ENCODE measurements at places on chromosomes 16 and 17.
A peak's percentile ranks its signal among the peaks of the same experiment; 100 is the strongest.

GRCh38 chr17:80822021-80822699 lies 169.5 kb upstream of the CHMP6 start:
- DNase-seq: no peak

- peak; percentile 28 for DNase-seq
Measured at GRCh38 chr17:28326114-28326513, 7.1 kb downstream of the TMEM97 start.

- no peak for DNase-seq
Measured at GRCh38 chr16:64469906-64470702, 651.8 kb downstream of the CDH11 start.

DNA sequence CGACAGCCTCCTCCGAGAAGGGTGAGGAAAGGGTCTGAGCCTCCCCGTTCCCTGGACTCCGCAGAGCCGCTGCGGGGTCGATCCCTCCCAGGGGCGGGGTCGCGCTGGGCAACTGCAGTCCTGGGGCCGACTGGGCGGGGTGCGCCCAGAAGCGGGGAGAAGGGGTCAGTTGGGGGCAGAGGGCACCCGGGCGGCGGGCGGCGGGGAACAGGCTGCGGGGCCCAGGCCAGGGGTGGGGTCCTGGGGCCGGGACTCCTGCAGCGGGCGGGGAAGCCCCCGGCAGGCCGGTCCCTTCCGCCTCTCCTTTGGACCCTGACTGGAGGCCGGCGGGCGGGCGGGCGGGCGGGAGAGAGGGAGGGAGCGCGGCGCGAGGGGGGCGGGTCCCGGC lies 352 bp downstream of the GGNBP2 start:
- no peak for DNase-seq

DNA sequence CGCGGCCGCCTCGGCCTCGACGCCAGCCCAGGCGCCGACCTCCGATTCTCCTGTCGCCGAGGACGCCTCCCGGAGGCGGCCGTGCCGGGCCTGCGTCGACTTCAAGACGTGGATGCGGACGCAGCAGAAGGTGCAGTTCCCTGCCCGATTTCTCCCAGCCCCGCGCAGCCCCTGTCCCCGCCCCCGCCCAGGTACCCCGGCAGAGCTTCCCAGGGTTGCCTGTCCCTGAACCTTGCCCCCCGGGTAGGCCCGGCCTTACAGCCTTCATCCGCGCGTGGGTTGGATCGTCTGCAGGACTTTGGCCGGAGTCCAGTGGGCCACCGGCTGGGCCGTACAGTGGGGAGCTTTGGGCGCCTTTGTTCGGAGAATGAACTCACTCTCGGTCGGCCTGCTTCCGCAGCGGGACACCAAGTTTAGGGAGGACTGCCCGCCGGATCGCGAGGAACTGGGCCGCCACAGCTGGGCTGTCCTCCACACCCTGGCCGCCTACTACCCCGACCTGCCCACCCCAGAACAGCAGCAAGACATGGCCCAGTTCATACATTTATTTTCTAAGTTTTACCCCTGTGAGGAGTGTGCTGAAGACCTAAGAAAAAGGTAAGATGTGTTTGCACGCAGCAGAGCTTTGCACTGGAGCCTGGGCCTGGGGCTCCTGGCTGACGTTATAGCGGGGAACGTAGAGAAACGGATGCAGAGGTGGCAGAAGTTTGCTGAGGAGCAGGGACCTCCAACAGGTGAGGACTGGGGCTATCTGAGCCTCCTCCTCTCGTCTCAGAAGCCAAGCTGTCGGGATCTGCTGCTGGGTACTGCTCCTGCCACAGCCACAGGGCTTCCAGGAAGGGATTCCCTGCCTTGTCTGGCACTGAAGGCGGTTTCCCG lies 593 bp downstream of the GFER start:
- DNase-seq: no peak

GRCh38 chr17:32519228-32520103 lies 32.7 kb downstream of the CDK5R1 start:
- DNase-seq: no peak

- no peak for DNase-seq
Measured at GRCh38 chr16:47320546-47321310, 140.1 kb downstream of the ITFG1 start.

GRCh38 chr17:63446753-63447470 lies 806 bp upstream of the CYB561 start:
- no peak for DNase-seq

GRCh38 chr16:8673611-8674412 lies 605 bp upstream of the ABAT start:
- DNase-seq: no peak

GRCh38 chr16:311725-312124 lies 28.8 kb downstream of the PDIA2 start:
- no peak for DNase-seq

DNA sequence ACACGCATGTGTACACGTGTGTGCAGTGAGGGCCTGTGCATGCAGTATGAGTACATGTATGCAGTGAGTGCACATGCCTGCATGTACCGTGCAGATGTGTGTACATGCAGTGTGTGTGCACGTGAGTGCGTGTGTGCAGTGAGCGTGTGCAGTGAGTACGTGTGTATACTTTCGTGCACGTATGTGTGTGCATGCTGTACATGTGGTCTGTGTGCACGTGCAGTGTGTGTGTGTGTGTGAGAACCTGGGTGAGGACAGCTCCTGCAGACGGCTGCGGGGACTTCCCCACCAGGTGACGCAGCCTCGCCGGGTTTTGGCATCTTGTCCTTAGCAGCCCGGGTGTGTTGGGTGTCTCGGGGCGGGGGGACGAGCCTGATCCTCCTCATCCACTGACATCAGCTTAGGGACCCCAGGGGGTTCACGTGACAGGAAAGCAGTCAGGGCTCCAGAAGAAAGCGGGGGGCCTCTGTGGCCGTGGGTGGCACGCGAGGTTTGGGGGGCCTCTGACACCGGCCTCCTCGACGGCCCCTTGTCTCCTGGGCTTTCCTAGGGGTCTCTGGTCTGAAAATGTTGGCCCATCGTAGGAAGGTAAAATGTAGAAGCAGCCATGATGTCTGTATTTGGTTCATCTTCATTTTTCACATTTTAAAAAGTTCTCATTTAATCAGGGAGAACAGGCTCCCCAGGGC lies 119.6 kb upstream of the ZNF750 start:
- DNase-seq: no peak

DNA sequence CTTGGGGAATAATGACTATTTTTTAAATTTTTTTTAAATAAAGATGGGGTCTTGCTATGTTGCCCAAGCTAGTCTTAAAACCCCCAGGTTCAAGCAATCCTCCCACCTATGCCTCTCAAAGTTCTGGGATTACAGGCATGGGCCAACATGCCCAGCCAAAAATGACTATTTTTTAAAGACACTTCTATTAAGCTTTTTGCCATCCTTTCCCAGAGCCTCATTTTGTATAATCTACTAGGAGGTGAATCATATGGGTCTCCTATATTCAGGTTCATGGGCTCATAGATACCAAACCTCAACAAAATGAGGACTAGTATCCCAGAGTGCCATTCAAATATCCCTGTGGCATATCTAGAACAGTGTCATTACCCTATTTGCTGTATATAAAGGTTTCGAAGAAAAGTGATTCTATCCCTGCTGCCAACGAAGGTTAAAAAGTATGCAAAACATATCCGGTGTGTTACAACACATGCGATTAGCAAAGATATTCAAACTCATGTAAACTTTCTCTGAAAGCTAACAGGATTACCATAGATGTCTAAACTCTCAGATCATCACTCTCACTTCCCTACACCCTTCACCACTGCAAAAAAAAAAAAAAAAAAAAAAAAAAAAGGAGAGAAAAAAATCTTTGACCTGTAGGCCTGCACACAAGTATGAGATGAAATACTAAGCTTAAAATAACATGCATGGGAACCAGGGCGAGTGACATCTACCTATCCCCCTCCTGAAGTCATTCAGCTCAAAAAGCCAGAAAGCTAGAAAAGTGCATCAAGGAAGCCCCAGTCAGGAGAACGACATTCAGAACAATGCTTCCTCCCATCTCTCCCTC lies 23.5 kb downstream of the XPO6 start:
- no peak for DNase-seq

GRCh38 chr17:16325964-16326363 lies 27.3 kb downstream of the CENPV start:
- DNase-seq: no peak

DNA sequence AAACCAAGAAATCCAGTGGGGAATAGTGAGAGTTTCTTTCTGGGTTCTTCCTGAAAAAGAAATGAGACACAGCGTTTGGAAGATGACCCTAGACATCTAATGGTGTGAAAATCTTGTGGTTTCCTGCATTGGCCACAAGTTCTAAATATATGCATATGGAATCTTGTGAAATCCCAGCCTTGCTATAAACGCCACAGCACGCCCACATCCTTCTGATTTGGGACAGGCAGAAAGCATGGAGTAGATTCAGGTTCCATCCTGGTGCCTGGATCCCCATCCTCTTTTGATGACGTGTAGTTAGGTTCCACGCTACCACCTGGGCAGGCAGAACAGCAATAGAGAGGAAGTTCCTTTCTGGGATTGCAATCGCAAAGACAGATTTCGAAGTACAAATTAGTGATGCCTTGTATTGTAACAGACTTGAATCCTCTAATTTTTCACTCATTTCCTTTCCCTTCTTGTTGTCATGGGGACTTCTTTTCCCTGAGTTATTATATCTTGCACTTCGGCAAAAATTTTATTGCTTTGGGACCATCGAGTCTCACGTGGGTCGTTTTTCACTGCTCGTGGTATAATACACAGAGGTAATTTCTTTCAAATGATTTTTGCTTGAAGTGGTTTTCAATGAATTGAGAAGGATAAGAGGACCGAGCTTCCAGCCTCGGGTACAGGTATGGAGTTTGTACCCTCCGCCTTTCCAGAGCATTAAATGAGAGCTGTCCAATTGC lies 37.6 kb downstream of the HS3ST4 start:
- no peak for DNase-seq

DNA sequence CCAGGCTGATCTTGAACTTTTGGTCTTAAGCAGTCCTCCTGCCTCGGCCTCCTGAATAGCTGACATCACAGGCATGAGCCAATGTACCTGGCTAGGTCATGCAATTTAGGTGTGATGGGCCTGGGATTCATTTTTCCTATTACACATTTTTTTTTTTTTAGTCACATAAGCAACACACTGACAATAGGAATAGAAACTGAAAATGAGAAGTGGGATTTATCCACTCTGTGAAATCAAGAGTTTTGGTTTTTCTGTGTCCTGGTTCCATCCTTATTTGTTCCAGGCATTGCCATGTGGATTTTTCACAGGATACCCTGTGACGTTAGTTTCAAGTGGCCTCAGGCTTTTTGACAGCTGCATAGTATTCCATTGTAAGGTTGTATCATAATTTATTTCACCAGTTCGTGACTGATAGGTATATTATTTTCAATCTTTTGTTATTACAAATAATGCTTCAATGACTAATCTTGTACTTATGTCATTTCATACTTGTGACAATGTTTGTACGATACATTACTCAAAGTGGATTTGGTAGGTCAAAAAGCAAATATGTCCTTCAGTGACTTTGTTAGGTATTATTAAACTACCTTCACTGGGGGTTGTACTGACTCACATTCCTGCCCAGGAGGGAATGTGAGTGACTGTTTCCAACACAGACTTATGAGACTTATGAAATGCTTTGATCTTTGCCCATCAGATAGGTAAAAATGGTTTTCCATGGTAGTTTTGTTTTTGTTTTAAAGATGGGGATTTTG lies 10.6 kb downstream of the ADCY7 start:
- DNase-seq: no peak

DNA sequence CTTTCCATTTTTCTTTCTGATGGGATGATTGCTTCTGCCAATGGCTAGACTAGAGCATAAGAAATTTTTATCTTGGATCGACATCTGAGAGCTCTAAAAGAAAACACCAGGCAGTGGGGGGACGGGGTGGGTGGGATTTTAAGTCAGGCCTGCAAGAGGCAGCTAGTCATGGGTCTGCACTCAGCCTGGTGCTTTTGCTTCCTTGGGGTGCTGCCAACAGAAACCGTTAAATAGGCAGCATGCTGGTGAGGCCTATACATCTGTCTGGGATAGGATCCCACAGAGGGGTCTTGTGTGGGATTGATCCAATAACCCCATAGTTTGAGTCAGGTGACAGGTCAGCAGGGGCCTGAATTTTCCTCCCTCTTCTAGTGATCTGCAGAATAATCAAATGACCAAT lies 26.9 kb downstream of the ZNRF1 start:
- no peak for DNase-seq

DNA sequence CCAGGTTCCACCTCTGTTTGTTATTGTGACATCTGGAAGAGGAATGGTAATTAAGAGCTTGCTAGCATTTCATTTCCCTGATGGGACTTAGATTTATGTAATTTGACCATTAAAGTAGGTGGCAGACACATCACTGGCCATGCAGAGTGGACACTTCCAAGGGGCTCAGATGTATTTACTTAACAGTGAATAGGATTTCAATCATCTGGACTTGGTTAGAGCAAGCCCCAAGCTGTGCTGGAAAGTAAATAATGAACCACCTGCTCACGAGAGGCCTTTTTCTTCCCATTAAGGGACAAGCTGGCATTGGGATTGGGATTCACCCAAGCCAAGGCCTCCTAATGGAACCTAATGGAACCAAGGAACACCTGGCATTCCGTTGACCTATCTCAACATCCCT lies 395.3 kb downstream of the HS3ST4 start:
- DNase-seq: no peak

DNA sequence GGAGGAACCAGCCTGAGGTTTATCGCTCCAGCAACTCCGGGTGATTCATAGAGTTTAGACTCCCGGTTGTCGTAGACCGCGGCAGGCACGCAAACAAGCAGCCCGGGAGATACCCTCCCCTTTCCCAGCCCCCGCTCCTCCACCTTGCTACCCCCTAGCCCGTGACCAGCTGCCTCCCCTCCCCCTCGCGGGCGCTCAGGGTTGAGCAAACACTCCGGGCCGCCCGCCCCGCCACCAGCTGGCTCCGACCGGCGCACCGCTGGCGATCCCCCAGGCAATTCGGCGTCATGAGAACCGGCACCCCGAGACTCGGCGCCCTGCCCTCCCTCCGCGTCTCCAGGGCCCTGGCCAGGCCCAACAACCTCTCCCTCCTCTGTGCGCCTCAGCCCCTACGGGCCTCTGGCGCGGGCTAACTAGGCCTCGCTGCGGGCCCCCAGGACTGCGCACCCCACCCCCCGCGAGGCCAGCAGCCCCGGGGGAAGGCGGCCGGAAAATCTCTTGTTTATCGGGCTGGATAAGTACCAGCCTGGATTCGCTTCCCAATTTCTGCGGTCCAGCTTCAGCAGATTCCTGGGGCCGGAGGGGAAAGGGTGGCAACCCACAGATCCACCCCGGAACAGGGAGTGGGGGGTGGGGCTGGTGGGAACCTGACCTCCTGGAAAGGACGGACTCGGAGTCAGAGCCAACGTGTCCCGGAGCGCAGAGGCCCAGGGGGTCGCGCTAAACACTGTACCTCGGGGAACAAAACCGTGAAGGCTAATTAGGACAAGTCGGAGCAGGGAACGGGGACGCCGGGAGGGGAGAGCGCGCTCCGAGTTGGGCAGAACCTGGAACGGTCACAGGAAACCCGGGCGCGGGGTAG lies 951 bp upstream of the GPRC5C start:
- DNase-seq: no peak
